Umbilical cord (tissue), 2 donors: ENCODE measurements at places on chromosomes 6 and 20. TPM values are rescaled to one million over a fixed set of nuclear protein-coding genes. Genes with fewer than 3 reads are reported as not detected.
A peak's percentile ranks its signal among the peaks of the same experiment; 100 is the strongest.

DNA sequence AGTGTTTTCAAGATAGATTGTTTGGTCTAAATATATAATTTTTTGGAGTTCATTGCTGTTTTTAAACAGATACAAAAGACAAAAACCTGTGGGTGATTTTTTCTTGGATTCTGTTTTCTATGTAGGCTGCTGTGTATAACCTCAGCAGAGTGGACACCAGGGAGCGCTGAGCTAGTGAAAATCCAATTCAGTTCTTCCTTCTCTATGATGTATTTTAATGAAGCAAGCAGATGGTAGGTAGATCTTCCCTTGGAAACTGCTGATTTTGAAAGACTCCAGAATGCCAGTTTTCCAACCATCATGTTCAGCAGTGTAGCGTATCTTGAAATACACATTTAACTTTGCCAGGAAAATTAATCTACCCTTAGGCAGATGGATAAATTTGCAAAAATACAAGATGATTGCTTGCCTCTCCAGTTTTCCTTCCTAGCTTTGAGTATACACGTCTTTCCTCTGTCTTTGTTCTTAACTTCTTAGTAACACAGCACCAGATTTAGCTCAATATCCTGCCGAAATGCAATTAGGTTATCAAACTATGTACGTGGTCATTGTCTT, 178.0 kb downstream of the PHF3 start:
- DNase-seq: no peak

DNA sequence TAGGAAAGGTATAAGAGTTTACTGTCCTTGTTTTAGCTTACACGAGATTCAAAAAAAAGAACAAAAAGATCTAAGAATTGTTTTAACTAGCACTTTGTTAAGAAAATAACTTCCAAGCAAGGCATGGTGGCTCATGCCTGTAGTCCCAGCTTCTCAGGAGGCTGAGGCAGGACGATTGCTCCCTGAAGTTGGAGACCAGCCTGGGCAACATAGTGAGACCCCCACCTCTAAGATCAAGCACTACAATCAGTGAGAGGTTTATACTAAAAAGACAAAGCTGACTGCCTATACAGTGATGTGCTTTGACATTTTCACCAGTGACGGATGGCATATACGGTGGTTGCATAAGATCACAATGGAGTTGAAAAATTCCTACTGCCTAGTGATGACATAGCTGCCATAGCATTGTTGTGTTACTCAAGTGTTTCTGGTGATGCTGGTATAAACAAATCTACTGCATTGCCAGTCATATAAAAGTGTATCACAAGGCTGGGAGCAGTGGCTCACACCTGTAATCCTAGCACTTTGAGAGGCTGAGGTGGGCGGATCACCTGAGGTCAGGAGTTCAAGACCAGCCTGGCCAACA, 68.6 kb downstream of the B4GALT5 start:
- no peak for DNase-seq

DNA sequence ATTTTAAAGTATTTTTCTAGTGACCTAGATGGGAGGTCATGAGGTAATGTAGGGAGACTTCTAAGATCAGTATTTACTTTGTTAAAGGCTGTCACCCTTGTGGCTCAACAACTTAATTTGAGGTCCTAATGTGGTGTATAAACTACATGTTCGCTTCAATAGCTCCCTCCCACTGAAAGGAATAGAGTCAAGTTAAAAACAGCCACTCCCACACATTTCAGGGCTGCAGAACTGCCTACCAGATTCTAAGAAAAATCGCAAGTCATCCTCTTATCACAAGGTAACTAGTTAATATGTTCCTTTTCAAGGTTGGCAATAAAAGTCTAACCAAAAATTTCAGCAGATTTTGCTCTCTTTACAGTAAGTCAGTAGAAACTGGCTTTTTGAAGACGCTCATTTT, 15.1 kb downstream of the GSTA1 start:
- DNase-seq: no peak

GRCh38 chr20:22320245-22320915, 264.0 kb downstream of the FOXA2 start:
- no peak for DNase-seq

DNA sequence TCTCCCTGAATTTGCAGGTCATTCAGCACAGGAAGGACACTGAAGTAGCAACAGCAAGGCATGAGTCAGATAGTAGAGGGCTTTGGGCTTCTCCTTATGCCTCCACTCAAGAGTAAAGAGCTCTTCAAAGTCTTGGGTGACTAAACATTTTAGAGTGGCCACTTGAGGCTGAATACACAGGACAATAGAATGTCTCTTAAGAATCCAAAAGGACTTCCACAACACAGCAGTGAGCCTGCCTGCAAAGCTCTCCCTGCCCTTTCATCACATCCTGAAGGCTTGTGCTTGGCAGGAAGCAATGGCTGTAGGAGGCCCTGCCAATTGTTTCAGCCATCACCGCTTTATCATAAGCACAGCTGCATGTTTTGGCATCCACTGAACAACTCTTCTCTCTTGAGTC, 36.8 kb downstream of the FOXQ1 start:
- no peak for DNase-seq

DNA sequence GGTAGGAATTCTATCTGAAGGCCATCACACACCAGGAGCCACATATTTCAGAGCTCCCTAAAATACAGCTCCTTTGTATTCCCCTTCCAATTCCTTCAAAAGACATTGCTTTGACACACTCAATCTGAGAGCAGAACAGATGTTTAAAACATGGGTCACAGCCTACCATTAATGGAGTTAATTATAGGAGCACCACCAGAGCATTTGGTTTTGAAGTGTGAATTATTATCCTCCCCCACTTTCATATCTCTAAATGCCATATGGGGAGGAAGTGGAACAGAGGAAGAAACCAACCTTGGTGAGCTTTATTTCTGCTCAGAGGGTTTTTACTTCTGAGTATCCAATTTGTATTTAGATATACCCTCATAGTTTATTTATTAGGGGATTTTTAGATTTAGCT, 50.7 kb upstream of the TNFRSF21 start:
- no peak for DNase-seq

DNA sequence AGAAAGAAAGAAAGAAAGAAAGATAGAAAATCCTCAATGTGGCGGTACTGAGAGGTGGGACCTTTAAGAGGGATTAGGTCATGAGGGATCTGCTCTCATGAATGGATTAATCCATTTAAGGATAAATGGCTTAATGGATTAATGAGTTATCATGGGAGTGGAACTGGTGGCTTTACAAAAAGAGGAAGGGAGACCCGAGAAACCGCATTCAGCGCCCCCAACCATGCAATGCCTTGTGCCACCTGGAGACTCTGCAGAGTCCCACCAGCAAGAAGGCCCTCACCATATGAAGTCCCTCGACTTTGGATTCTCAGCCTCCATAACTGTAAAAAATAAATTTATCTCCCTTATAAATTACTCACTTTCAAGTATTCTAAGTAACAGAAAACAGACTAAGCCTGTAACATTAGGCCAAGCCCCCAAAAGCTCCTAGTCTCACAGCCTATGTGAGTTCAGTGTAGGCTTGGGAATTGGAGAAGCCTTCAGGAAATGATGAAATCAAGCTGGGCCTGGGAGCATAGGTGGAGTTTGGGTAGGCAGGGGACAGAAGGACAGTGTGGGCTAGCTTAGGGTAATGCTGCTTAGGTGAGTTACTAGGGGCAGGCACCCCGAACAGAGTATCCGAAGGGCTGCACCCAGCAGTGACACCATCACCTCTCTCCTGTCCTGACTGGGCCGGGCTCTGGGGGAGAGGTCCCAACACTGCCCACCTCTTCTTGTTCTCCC, 36.2 kb upstream of the RNF24 start:
- DNase-seq: no peak

- no peak for DNase-seq
Observed at GRCh38 chr20:58762120-58762519, 69.5 kb downstream of the NPEPL1 start.

DNA sequence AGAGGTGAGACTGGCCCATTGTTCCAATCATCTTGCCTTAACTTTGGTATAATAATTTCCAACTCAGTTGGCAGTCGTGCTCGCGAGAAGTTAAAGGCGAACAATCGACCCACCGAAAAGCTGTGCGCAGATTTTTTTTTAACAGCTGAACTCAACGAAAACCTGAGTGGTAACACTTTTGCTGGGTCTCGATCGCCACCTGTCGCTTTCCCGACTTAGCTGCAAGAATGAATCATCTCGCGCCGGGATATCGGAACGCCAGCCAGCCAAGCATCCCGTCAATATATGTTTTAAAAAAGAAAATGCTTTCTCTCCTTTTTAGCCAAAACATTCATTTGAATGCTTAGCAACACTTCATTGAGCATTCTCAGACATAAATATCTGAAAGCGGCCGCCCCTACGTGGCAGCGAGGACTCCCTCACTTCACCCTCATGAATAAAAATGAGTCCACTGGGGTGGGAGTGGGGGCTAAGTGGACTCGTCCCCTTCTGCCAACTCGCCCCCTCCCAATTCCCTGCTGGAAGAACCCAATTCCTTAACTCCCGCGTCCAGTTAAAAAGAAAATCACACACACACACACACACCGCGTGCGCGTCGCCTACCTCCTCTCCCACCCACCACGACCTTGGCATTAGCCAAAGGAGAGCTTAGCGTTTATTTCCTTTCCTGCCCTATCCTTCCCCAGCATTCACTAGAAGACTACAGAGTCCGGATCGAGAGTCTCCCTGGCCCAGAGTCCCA, 1.5 kb downstream of the COL12A1 start:
- DNase-seq: peak; percentile 90

GRCh38 chr6:13536796-13537526, 37.4 kb upstream of the SIRT5 start:
- peak; percentile 65 for DNase-seq

DNA sequence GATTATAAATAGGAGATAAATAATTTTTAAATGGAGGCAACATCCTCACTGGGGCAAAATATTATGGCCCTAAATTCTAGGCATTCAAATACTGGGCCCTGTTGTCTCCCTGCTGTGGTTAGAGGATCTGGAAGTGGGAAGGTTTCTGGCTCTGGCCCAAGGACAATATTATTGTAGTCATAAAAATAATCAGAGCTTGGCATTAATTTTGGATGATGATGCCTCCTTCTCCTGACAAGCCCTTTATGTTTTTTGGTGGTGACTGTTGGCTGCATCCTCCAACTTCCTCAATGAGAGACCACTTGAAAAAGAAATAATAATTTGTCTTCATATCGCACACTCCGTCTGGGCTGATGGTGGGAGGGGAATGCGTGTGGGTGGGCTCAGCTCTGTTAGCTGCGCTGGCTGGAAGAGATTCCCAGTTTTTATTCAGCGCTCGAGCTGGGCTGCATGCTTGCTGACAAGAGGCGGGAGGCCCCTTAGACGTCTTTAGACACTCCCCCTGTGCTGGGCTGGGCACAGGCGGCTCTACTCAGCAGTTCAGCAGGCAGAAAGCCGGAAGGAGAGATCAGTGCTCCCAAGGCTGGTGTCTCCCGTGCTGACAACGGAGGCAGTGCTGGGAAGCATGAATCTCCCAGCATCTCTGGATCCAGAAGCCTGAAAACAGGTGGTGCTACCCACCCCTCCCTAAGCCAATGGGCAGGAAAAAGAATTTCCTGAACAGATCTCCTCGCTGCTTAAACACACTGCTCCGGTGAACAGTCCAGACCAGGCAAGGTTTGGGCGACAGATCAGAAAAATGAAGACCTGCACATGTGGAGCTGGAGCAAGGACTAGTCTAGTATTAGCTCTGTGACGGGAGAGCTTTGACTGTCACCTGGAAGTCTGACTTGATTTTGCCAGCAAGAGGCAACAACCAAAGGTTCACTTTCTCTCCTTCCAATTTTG, 97.7 kb downstream of the SYCP2 start:
- peak; percentile 89 for DNase-seq

DNA sequence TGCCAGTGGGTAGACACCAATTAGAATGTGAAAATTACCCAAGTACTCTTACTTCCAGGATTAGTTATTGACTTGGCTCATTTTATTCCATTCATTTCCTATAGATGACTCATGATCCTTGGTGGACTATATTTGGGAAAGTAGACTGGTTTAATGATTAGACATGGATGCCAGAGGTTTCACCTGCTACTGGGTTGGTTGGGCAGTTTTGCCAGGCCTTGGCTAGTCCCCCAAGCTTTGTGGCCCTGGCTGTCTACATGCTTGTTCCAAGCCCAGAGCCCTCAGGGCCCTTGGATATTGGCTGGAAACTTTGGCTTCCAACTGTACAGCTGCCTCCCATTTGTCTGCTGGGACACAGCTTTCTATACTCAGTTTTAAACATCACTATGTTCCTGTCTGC, 104.1 kb downstream of the ZFP64 start:
- DNase-seq: no peak

DNA sequence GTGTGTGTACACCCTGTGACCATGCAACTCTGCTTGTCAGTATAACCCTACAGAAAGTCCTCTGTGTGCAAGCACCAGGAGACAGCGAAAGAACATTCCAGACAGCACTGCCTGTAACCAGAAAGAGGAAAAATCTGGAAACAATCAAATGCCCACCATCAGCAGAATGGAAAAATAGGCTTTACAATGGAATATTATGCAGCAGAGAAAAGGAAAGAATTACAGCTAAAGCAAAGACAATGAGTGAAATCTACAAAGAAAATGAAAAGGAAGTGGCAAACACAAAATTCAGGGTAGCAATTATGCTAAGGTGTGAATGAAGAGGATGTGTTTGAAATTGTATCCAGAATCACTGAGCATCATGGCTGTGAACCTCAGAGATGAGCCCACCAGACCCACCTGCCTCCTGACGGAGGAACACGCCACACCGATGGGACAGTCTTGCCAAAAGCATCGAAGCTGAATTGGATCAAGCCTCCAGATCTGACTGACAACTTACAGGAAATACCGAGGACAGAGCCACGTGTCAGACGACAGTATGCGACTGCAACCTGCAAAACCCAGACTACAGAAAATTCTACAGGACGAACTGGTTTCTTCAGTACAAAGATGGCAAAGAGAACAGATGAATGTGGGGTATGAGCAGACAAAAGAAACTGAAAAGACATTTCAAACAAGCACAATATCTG, 133.2 kb downstream of the NFATC2 start:
- DNase-seq: no peak

DNA sequence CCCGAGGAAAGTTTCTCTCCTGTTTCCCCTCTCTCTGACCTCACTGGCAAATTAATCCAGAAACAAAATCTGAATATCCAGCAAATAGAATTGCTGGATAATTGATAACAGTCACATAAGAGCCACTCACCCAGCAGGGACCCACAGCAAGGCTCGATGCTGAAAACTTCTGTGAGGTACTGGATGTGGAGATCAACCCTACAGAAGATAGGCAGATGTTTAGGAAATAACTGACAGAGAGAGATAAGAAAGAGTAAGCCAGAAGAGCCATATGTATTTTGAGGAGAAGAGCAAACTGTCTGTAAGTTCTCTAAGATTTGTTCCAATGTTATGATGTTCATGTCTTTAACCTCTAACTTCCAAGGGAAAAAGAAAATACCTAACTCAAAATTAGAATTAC, 59.7 kb downstream of the PKHD1 start:
- DNase-seq: no peak

CSE1L gene
- total RNA-seq: 65.5 TPM

RNF144B gene
- 13.7 TPM for total RNA-seq

IP6K3 gene
- total RNA-seq: 4.1 TPM

CTAGE9 gene
- total RNA-seq: 6.3 TPM

STMND1 gene
- 6.3 TPM for total RNA-seq

SYNGAP1 gene
- total RNA-seq: 7.5 TPM

RPS6KA2 gene
- 10.1 TPM for total RNA-seq

VGLL2 gene
- not detected for total RNA-seq
